ENCODE measurements at places on chromosomes 16 and 17.

DNA sequence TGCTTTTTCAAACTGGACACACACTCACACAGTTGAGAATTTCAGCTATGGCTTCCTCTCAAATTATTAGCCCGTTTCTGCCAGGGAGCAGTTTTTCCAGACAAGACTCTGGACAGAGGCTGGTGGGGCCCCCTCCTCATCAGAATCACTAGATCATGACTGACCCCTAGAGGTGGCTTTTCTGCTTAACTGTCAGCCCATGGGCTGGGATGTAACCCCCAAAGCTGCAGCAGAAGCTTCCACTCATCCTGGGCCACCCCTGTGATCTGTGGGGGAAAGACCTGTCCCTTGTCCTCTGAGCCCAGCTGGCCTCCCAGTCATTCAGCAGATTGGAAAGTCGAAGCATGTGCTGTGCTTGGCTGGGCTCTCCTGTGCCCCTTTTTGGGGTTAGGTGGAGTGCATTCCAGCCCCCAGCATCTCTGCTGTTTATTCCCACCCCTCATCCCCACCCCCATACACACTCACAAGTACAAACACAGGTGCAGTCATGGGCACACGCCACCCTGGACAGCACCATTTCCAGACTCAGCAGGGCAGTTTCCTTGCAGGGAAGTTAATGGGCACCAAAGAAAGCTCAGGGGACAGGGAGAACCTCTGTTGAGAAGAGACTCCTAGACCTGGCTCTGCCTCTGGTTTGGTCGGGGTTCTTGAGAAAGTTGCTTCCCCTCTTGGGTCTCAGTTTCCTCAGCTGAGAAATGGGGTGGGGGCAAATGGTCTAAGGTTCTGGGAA, 77.6 kb upstream of the RBL2 start:
- no peak for DNase-seq

DNA sequence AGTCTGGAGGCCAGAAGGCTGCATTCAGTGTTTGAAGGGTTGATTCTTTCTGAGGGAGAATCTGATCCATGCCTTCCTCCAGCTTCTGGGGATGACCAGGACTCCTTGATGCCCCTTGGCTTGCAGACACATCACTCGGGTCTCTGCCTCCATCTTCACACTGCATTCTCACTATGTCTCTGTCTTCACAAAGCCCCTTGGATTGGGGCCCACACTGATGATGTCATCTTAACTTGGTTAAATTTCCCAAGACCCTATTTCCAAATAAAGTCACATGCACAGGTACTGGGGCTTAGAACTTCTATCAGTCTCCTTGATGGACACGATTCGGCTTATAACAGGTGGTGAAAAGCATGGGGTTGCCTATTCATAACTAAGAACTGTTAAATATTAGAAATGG, 112.1 kb upstream of the MYOCD start:
- DNase-seq: no peak

DNA sequence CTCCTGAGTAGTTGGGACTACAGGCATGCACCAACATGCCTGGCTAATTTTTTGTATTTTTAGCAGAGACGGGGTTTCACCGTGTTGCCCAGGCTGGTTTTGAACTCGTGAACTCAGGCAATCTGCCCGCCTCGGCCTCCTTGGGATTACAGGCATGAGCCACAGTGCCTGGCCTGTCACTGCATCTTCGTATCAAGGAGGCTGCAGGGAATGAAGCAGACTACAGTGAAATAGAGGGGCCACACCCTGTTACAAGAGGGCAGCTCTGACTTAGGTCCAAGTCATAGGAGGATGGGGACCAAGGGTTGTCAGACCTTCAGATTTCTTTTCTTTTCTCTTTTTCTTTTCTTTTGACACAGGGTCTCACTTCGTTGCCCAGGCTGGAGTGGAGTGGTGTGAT, 28.7 kb downstream of the FA2H start:
- no peak for DNase-seq

DNA sequence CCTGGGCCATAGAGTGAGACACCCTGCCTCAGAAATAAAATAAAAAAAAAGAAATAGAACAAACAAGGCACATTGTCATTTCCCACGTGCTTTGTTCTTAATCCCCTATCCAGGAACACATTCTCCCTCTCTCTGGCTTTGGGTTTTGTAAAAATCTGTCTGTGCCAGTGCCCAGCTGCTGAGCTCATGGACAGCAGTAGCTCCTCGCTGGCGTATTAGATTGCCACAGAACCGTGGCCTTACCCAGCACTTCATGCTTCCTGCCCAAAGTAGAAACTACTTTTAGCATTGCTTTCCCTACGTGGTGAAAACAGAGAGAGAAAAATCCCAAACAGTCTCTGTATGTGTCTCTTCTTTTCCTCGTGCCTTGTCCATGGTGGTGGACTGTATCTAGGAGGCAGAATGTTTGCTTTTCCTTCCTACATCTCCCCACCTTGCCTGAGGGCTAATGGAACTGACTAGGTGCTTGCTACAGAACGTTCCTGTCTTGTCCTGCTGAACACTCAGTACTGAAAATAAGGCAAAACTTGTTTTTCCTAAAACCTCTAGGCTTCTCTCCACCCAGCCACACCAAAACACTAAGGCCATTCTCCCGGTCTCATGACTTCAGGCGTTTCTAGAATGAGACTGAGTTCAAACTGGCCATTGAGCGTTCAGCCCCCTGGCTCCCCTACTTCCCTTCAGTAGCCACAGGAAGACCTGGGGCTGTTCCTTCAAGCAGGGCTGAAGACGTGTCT, 26.1 kb downstream of the MNT start:
- DNase-seq: no peak

DNA sequence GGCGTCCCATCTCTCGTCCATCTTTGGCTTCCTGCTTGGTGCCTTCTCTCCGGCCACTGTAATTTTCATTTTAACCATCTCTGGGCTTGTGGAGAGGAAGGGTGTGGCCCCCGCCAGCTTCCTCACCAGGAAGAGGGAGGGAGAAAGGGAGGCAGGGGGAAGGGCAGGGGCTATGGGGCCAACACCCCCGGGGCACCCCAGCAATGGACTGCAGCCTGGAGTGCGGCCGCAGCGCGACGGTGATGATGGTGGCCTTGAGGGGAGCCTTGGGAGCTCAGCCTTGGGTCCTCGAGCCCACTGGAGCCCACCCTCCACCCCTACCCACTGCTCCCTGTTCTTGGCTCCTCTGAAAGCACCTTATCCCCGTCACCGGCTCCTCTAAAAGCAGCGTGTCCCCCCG, 9.5 kb downstream of the METRNL start:
- DNase-seq: no peak

DNA sequence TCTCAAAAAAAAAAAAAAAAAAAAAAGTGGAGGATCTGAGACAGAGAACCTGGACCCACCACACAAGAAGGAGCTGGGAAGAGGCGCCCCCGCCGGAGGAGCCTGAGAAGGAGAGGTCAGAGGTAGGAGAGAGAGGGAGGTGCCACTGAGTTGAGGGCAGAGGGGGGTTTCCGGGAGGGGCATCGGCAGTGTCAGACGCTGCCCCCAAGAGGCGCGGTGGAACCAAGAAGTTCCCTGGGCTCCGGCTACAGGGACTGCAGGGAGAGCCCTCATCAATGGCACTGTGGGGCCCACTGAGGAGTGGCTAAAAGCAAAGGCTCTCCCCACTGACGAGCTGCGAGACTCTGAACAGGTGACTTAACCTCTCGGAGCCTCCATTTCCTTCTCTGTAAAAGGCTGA, 4.2 kb downstream of the CCDC42 start:
- DNase-seq: peak; percentile 37

Measured in T-cell (primary cell).